ENCODE measurements at places on chromosomes 13 and 19. TPM values are rescaled to one million over a fixed set of nuclear protein-coding genes. Genes with fewer than 3 reads are reported as not detected.

Gene MAP2K2
- total RNA-seq, result 168 TPM

Gene MYO1F
- 168 TPM for total RNA-seq

Gene NLRP9
- not detected for total RNA-seq

Gene SLC27A1
- 0.70 TPM for total RNA-seq

Gene AZU1
- not detected for total RNA-seq

DNA sequence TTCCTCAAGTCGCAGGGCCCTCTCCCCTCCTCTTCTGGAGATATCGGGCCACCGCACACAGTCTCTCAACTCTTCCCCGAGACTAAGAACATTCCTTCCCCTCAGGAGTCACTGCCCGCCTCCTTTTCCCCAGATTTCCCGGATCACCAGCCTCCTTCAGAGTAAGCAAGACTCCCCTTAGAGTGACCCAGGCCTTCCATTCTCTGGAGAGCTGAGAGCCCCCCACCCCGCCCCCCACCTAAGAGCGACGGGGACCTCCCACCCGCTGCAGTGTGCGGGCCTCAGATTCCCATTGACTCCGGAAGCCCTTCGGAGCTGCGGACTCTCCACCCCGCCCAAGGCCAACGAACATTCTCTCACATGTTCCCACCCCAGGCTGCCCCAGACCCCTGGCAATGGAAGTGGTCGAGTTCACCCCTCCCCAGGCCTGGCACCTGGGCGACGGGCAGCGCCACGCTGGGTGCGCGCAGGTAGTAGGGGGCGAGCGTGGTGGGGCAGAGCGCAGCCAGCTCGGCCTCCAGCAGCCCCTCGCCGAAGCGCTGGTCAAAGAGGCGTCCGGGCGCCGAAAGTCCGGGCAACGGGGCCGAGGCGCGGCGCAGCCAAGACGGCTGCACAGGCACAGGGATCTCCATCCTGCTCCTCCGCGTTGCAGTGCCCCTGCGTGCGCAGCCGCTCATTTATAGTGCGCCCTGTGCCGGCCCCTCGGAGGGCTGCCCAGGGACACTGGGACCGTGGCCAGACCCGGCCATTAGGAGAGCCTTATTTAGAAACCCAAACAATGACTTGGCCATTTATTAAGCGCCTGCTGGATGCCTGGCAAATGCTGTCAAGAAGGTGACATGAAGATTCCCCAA, at the start of gene HSPB6:
HSPB6 (minus strand) TSS at position 653 of the 854 bp plus-strand sequence; CDS start at position 632, 21 bp downstream.
- H3K27me3 ChIP-seq, result no peaks in the 10 kb centered on the region
- peak; percentile 50 for DNase-seq
- peak within 1 kb of the TSS; percentile 90 for H3K27ac ChIP-seq

DNA sequence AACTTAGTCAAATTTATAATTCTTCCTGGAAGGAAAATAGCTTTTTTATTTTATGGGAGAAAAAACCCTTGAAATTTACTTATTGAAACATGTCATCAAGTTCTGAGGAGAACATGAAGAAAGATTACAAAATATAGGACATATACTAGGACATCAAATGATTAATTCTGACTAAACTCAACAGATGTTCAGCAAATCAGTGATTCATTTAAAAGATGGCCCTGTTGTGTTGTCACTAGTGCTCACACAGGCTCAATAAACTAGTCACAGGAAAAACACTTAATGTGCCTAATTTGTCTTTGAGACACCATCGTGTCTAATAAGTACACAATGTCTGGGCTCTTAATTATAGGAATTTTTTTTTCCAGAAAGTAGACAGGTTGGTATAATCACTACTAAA, 223.8 kb upstream of the TMTC4 start:
- no peak overlapping the region for H3K4me3 ChIP-seq
- no peaks in the 10 kb centered on the region for H3K36me3 ChIP-seq
- no peaks in the 10 kb centered on the region for H3K4me1 ChIP-seq
- H3K27ac ChIP-seq, result no peak overlapping the region
- H3K27me3 ChIP-seq, result no peaks in the 10 kb centered on the region
- no peak for DNase-seq

GRCh38 chr13:31717583-31717982, 21.7 kb upstream of the RXFP2 start:
- H3K4me3 ChIP-seq, result no peak overlapping the region
- no peaks in the 10 kb centered on the region for H3K4me1 ChIP-seq
- no peaks in the 10 kb centered on the region for H3K36me3 ChIP-seq
- no peaks in the 10 kb centered on the region for H3K27me3 ChIP-seq
- H3K27ac ChIP-seq, result no peak overlapping the region

- H3K36me3 ChIP-seq, result no peaks in the 10 kb centered on the region
- H3K4me3 ChIP-seq, result no peak overlapping the region
- no peaks in the 10 kb centered on the region for H3K4me1 ChIP-seq
- H3K27ac ChIP-seq, result no peak overlapping the region
- no peaks in the 10 kb centered on the region for H3K27me3 ChIP-seq
These were observed 313.9 kb downstream of the KLF12 start for GRCh38 chr13:73820285-73820684.

GRCh38 chr13:42048342-42048683, at the start of gene DGKH:
Gene DGKH, plus strand, starts transcription at chr13:42048648. Its CDS starts 126 bp downstream, at chr13:42048774.
- H3K27me3 ChIP-seq, result no peaks in the 10 kb centered on the region
- H3K4me1 ChIP-seq, result peaks cover 4% of the 10 kb centered on the region
- peak; percentile 49 for DNase-seq

GRCh38 chr13:113554333-113554700, 30.2 kb upstream of the TFDP1 start:
- peaks cover 13% of the 10 kb centered on the region for H3K36me3 ChIP-seq
- no peaks in the 10 kb centered on the region for H3K27me3 ChIP-seq
- no peak overlapping the region for H3K27ac ChIP-seq

DNA sequence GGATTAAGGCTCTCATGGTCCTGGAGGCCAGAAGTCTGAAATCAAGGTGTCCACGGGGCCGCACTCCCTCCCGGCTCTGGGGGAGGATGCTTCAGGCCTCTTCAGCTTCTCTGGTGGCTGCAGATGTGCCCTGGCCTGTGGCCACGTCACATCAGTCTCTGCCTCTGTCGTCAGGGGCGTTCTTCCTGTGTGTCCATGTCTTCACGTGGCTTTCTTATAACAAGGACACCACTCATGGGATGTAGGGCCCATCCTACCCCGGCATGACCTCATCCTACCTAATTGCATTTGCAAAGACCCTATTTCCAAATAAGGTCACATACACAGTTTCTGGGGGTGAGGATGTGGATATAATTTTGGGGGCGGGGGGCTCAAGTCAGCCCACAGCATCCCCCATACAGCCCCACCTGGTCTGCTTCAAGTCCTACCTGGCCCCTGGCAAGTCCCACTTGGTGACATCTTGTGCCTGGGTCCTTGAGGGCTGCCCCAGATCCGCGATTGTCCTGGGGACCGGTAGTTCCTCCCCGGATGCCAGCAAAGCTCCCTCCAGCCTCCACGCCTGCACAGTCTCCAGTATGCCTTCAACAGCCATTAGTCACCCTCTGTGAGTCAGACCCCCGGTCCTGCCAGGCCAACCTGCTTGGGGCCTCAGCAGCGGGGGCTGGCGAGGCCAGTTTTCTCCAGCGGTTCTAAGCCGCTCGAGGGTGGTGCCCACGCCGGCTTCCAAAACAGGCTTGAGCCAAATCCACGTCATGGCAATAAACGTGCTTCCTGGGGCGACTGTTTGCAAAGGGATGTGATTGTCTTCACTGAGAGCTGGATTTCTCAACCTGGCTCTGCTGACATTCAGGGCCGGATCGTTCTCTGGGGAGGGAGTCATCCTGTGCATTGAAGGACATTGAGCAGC, 32.2 kb downstream of the MYO9B start:
- peaks cover 29% of the 10 kb centered on the region for H3K36me3 ChIP-seq
- no peak overlapping the region for H3K4me3 ChIP-seq
- peaks cover 12% of the 10 kb centered on the region for H3K4me1 ChIP-seq

All from Peyer's patch (tissue), 4 donors.